ENCODE measurements at places on chromosomes 13 and 19. TPM values are rescaled to one million over a fixed set of nuclear protein-coding genes. Genes with fewer than 3 reads are reported as not detected.

Gene SYNE4
- 9.7 TPM for total RNA-seq

Gene ZNF83
- total RNA-seq, result 125 TPM

GRCh38 chr13:21717817-21718216, 46.9 kb downstream of the FGF9 start:
- H3K27me3 ChIP-seq, result no peaks in the 10 kb centered on the region
- H3K4me3 ChIP-seq, result no peak overlapping the region
- no peak for DNase-seq
- H3K27ac ChIP-seq, result no peak overlapping the region
- H3K36me3 ChIP-seq, result no peaks in the 10 kb centered on the region

GRCh38 chr13:80633251-80633650, 292.3 kb upstream of the SPRY2 start:
- H3K36me3 ChIP-seq, result no peaks in the 10 kb centered on the region
- no peak for DNase-seq
- H3K4me3 ChIP-seq, result no peak overlapping the region
- no peaks in the 10 kb centered on the region for H3K27me3 ChIP-seq
- H3K27ac ChIP-seq, result no peak overlapping the region
- no peaks in the 10 kb centered on the region for H3K4me1 ChIP-seq

DNA sequence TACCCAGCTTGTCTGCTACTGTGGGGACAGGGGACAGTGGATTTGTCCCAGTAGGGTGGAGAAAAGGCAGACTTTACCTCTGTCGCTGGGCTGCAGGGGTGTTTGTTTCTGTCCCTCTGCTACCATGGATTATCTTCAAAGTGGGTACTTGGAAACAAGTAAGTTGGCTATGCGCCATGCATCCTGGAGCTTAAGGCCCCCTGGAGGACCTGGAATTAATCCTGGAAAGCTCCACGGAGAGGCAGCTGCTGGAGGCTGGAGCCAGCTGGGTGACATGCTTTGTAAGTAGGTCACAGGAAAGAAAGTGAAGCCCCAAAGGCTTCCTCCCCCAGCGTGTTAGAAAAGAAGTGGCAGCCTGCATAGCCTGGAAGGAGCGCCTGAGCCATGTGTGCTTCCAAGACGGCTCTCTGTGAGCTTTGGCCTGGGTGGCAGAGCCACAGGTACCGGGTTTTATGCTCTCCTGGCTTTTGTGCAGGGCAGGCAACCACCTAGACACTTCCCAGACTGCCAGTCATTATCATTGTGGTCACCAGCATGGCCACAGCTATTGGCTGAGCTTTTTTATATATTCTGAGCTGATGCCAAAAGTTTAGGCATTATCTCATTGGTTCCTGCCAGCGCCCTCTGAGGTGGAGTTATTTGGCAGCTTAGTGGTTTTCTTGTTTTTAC, 9.5 kb downstream of the B3GLCT start:
- DNase-seq, result peak; percentile 66
- H3K4me3 ChIP-seq, result no peak overlapping the region
- H3K27me3 ChIP-seq, result no peaks in the 10 kb centered on the region
- H3K36me3 ChIP-seq, result no peaks in the 10 kb centered on the region
- H3K4me1 ChIP-seq, result peaks cover 27% of the 10 kb centered on the region

DNA sequence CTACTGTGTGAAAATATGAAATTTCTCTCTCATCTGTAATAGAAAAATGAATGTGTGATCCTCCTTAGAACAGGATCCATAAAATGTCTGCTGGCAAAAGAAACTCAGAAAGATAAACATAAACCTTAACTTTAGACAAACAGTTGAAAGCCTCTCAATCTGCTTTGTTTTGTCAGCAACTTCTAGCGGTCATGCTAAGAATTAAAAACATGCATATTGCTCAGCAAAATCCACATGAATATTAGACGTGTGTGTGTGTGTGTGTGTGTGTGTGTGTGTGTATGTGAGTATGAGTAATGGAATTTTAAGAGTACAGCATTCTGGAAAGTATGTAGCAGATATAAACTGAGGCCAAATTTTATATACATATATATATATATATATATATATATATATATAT, 1779.2 kb upstream of the MIR17HG start:
- H3K4me1 ChIP-seq, result no peaks in the 10 kb centered on the region
- H3K4me3 ChIP-seq, result no peak overlapping the region
- DNase-seq, result no peak
- H3K27ac ChIP-seq, result no peak overlapping the region
- no peaks in the 10 kb centered on the region for H3K27me3 ChIP-seq

DNA sequence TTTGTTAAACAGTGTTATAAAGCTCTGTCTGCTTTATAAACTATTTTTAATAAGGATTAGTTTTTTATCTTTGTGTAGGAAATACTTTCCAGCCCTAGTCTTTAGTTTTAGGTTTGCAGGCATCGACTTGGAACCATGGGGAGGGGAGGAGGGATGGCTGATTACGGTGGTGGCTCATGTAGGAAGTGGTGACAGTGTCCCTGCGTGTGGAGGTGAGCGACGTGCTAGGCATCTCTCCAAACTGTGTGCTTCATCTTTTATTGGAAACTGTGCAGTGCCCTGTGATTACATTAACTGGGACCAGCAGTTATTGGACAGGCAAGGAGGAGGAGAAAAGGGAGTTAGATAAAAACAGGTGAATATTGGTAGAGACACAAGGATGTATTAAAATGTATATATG, 203.8 kb downstream of the ATP8A2 start:
- H3K27ac ChIP-seq, result no peak overlapping the region
- H3K4me1 ChIP-seq, result no peaks in the 10 kb centered on the region
- no peaks in the 10 kb centered on the region for H3K36me3 ChIP-seq
- H3K27me3 ChIP-seq, result no peaks in the 10 kb centered on the region

DNA sequence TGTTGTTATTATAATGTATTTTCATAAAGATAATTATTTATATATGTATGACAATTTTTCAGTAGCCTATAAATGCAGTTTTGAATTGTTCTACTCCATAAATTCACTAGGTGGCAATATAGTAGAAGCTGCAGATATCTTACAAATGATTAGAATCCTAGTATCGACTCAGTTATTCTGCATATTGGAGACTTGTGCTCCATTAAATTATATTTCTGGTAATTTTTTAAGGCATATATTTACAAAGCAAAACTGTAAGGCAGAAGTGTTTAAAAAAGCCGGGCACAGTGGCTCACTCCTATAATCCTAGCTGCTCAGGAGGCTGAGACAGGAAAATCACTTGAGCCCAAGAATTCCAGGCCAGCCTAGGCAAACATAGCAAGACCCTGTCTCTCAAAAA, 58.7 kb downstream of the DPY19L3 start:
- H3K4me3 ChIP-seq, result no peak overlapping the region
- no peaks in the 10 kb centered on the region for H3K4me1 ChIP-seq
- H3K36me3 ChIP-seq, result no peaks in the 10 kb centered on the region
- H3K27ac ChIP-seq, result no peak overlapping the region
- DNase-seq, result no peak

DNA sequence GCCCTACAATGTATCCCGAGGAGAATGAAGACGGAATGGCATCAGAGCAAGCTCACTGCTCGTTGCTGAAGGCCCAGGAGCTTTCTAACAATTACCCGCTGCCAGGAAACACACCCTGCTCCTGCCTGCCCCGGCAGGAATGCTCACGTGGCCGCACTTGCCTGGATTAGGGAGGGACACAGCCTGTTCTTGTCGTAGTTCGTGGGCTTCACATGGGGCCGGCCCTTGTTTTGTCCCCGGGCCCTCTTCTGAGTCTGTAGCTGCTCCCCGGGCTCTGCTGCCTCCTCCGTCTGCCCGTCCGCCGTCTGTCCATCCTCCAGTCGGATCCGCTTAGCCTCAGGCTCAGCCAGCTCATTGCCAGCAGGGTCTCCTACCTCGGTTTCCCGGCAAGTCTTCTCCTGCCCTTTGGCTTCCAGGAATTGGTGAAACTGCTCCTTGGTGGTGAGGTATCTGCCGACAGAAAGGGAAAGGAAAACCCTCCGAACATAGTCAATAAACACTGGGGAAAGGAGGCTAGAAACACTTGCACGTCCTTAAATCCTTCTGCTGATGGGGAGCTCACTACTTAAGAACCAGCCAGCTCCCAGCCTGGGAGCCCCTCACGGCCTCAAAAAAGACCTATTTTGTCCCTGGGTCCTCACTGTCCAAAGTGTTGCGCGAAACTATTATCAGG, 941 bp downstream of the DUS3L start:
- peaks cover 49% of the 10 kb centered on the region for H3K36me3 ChIP-seq
- peaks cover 7% of the 10 kb centered on the region for H3K4me1 ChIP-seq
- peak overlapping the region; percentile 98 for H3K27ac ChIP-seq
- no peak for DNase-seq
- no peaks in the 10 kb centered on the region for H3K27me3 ChIP-seq

GRCh38 chr13:42369071-42369797, 97.3 kb downstream of the AKAP11 start:
- H3K27me3 ChIP-seq, result no peaks in the 10 kb centered on the region
- H3K4me1 ChIP-seq, result no peaks in the 10 kb centered on the region
- no peak for DNase-seq
- H3K27ac ChIP-seq, result no peak overlapping the region
- no peak overlapping the region for H3K4me3 ChIP-seq
- no peaks in the 10 kb centered on the region for H3K36me3 ChIP-seq

Gene CCDC122
- total RNA-seq, result 19.8 TPM

Gene ZNF443
- total RNA-seq, result 5.5 TPM

DNA sequence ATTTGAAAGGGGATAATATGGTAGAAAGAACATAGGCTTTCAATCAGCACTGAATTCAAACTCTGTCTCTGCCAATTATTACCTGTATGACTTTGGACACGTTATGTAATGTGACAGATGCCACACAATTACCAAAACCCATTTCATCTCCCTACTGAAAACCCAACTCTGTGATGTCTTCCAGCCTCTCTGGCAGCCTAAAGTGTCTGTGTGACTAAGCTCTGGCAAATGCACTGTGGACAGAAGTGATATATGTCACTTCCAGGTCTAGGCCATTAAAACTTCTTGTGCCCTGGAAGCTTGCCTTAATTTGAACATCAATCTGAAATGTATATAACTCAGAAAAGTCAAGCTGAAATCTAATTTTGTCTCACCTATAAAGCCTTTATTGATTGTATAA, 552.0 kb downstream of the RFC3 start:
- H3K4me3 ChIP-seq, result no peak overlapping the region
- DNase-seq, result no peak
- no peaks in the 10 kb centered on the region for H3K36me3 ChIP-seq
- H3K4me1 ChIP-seq, result no peaks in the 10 kb centered on the region

- H3K4me1 ChIP-seq, result peaks cover 14% of the 10 kb centered on the region
- H3K27ac ChIP-seq, result peak overlapping the region; percentile 100
- DNase-seq, result peak; percentile 45
- H3K4me3 ChIP-seq, result peak overlapping the region; percentile 93
- no peaks in the 10 kb centered on the region for H3K27me3 ChIP-seq
Observed at GRCh38 chr19:55406826-55407549, 600 bp downstream of the UBE2S start.

Gene NKG7
- total RNA-seq, result 0.54 TPM

Gene PRSS57
- not detected for total RNA-seq
